Mesothelial cell of epicardium (in vitro differentiated cells): ENCODE measurements at places on chromosomes 3 and 15. TPM values are rescaled to one million over a fixed set of nuclear protein-coding genes. Genes with fewer than 3 reads are reported as not detected.

The WDR82 gene
- total RNA-seq: 99.0 to 105 TPM (median 101 TPM) in 3 replicates

The GRM2 gene
- 0.66 to 1.0 TPM (median 0.98 TPM) in 3 replicates for total RNA-seq

GRCh38 chr3:126113733-126114442, 30.0 kb upstream of the SLC41A3 start:
- no peaks in the 10 kb centered on the region for H3K4me1 ChIP-seq
- H3K36me3 ChIP-seq: no peaks in the 10 kb centered on the region
- no peak for DNase-seq
- peaks cover 3% of the 10 kb centered on the region for H3K27me3 ChIP-seq
- no peak overlapping the region for H3K27ac ChIP-seq
- no peak overlapping the region for H3K4me3 ChIP-seq

- no peak overlapping the region for H3K27ac ChIP-seq
- H3K4me3 ChIP-seq: no peak overlapping the region
- H3K36me3 ChIP-seq: no peaks in the 10 kb centered on the region
- H3K27me3 ChIP-seq: peaks cover 29% of the 10 kb centered on the region
- no peaks in the 10 kb centered on the region for H3K4me1 ChIP-seq
- no peak for DNase-seq
These were observed 29.6 kb upstream of the SELENOK start for GRCh38 chr3:53921296-53921695.

The FSIP1 gene
- total RNA-seq: 0.50 to 0.89 TPM (median 0.74 TPM) in 3 replicates

DNA sequence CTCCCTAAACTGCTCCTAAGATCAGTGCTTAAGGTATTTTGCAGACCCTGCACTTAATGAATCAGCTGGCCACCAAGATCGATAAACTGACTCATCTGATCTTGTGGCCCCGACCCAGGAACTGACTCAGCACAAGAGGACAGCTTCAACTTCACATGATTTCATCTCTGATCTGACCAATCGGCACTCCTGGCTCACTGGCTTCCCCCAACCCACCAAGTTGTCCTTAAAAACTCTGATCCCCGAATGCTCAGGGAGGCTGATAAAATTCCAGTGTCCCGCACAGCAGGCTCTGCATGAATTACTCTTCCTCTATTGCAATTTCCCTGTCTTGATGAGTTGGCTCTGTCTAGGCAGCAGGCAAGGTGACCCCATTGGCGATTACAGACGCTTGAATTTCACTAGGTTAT, 13.5 kb downstream of the HTR3E start:
- H3K36me3 ChIP-seq: no peaks in the 10 kb centered on the region
- H3K4me3 ChIP-seq: no peak overlapping the region
- no peaks in the 10 kb centered on the region for H3K4me1 ChIP-seq

The GCNT3 gene
- total RNA-seq: 0.22 TPM in 1 of 3 replicates, not detected in the others

- peaks cover 18% of the 10 kb centered on the region for H3K27me3 ChIP-seq
- DNase-seq: no peak
- no peaks in the 10 kb centered on the region for H3K36me3 ChIP-seq
- no peak overlapping the region for H3K27ac ChIP-seq
These were observed 733.4 kb downstream of the TUSC7 start for GRCh38 chr3:117443014-117443413.
